ENCODE measurements at places on chromosomes 11 and 22.

DNA sequence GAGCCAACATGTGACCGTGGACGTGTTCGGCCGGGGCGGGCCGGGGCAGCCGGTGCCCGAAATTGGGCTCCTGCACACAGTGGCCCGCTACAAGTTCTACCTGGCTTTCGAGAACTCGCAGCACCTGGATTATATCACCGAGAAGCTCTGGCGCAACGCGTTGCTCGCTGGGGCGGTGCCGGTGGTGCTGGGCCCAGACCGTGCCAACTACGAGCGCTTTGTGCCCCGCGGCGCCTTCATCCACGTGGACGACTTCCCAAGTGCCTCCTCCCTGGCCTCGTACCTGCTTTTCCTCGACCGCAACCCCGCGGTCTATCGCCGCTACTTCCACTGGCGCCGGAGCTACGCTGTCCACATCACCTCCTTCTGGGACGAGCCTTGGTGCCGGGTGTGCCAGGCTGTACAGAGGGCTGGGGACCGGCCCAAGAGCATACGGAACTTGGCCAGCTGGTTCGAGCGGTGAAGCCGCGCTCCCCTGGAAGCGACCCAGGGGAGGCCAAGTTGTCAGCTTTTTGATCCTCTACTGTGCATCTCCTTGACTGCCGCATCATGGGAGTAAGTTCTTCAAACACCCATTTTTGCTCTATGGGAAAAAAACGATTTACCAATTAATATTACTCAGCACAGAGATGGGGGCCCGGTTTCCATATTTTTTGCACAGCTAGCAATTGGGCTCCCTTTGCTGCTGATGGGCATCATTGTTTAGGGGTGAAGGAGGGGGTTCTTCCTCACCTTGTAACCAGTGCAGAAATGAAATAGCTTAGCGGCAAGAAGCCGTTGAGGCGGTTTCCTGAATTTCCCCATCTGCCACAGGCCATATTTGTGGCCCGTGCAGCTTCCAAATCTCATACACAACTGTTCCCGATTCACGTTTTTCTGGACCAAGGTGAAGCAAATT, 1.8 kb downstream of the FUT4 start:
- peak; percentile 53 for DNase-seq

DNA sequence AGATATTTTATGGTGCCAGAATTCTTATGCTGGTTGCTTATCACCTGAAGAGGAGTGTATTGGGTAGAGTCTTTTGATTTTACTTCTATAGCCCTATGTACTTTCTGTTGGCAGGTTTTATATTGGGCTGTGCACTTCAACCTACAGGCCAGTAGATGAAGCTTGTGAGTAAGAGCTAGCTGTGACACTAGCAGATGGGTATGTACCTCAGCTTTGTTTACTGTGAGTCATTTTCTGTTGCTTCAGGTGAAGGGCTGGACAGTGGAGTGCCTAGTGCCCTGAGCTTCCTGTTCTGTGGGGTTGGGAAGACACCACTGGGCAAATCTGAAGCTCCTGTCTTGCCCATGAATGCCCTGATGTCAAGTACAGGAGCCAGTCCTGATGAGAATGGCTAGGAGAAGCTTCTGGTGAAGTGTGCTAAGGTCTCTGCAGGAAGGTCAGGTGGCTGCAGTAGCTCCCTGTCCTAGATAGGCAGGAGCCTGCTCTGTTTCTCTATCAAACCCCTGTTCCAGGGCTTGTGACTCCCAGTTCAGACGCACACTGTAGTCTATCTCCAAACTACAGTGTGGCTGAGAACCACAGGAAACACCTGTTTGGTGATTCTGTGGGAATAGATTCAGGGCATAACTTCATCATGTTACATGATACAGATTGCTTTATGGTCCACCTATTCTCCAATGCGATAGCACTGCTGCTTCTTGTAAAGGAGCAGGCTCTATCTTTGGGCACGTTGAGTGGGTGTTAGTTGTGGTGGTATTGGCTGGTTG, 755.7 kb downstream of the KCNA4 start:
- DNase-seq: no peak

DNA sequence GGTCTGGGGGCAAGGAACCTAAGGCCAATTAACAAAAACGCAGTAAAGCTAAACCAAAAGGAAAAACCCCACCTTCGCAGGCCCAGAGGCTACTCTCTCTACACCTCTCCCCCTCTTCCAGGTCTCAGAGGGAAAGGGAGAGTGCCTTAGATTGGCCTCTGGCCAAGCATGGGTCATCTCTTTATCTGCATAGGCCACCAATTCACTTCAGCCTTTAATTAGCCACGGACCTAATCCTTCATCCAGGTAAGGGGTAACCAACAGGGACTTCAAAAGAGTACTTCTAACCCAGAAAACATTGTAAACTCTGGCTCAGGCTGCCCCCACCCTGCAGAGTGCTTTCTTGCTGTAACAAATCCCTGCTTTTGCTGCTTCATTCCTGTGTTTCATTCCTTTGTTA, 9.4 kb downstream of the VSTM5 start:
- DNase-seq: no peak

- no peak for DNase-seq
Observed at GRCh38 chr22:35630387-35630793, 13.3 kb upstream of the MB start.

DNA sequence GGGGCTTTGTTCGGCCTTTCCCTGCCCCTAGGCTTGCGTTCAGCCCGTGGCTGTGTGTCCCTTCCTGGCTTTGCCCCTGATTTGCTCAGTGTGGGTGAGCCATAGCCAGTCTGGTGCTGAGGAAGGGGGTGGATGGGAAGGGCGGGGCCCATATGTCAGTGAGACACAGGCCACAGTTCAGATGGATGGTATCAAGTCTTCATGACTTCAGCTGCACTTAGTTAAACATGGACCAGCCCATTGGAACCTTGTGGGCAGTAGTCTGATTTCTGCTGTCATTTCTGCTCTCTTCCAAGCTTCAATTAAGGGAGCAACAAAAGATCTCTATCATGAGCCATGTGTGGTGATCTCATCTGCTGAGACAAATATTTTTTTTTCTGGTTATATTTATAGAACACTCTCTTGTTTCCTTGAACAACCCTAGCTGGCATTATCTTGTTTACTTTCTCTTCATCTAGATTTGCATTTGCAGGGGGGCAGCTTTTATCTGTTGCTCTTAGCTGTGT, 21.6 kb upstream of the PEX26 start:
- DNase-seq: no peak

DNA sequence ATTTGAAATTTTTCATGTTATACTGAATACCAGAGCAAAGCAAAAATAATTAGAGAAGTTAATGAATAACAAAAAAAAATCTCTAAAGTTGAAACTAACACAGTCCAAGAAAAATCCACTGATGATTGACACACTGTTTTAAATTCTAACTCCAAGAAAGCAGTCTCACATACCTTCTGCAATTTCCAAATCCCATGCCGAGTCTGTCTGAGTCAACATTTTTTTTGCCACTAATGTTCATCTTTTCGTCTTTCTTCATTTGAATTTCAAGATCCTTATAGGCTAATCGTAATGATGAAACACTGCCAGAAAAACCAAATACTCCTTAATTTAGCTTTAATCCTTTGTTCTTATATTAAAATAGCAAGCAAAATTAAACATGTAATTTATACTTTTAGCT, 39.5 kb downstream of the ARFGAP3 start:
- no peak for DNase-seq

GRCh38 chr11:45300715-45301114, 14.6 kb upstream of the SYT13 start:
- no peak for DNase-seq

GRCh38 chr11:117562136-117562535, 234.5 kb downstream of the CEP164 start:
- DNase-seq: no peak

GRCh38 chr22:37518509-37519267, 527 bp downstream of the CARD10 start:
- DNase-seq: no peak

GRCh38 chr11:120386774-120387371, 50.7 kb downstream of the ARHGEF12 start:
- no peak for DNase-seq

GRCh38 chr11:74388678-74389327, 9.4 kb downstream of the PGM2L1 start:
- peak; percentile 48 for DNase-seq

- DNase-seq: no peak
Observed at GRCh38 chr22:30228509-30229359, 17.8 kb downstream of the LIF start.

DNA sequence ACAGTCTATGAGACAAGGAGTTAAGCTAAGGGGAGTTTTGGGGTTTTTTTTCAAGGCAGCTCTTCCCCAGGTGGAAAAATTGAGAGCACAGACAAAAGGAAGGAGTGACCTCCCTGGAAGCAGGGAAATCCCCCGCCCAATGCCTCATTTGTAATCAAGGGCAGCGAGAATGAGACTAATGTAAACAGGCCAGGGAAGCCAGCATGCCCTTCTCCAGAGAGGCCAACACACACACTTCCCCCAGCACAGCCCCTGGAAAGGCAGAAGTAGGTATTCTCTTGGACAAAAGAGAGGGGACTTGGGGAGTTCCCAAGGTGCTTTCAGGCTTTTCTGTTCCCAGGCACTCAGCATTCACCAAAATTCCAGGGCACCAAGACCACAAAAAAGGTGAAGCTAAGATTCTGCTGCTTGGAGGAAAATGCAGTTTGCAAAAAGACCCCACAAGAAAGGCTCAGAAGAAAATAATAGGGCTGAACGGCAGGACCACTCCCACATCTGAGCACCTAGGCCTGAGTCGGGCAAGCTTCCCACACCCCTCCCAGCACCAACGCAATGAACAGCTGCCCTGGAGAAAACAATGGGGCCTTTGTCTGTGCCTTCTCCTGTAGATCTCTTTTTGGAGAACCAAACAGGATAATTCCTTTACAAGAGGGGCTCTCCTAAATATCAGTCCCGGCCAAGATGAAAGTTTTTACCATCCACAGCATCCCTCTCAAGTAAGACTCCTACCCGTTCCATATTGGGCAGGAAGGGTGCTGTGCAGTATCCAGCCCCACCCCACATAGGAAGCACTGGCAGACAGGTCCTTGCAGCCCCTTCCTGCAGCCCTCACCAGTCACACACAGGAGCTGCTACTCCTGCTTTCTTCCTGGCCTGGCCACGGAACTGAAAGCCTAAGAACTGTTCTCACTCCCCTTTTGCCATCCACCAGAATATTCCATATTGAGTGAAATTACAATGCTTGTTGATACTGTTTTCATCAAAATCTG, 70.7 kb upstream of the AKIP1 start:
- DNase-seq: no peak

DNA sequence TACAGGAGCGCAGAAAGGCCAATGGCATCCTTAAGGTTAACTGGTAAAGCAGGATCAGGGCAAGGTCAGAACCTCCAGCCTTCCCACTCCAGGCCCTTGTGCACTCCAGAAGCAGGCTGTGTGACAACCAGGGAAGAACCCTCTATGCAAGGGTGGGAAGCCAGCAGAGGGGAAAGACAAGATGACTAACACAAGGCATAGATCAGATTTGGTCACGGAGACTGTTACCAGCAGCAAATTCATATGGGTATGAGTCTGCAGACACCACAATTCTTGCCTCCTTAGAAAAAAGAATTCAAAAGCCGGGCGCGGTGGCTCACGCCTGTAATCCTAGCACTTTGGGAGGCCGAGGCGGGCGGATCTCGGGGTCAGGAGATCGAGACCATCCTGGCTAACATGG, 39.8 kb upstream of the MTNR1B start:
- DNase-seq: no peak

DNA sequence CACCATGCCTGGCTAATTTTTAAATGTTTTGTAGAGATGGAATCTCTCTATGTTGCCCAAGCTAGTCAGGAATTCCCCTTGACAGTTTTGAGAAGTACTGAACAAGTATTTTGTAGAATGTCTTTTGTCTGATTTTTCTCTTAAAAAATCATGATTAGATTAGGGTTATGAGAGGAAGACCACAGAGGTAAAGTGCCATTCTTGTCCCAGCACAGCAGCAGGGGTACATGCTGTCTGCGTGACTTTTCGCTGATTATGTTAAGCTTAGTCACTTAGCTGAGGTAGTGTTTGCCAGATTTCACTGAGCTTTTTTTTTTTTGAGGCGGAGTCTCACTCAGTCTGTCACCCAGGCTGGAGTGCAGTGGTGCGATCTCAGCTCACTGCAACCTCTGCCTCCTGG, 13.6 kb upstream of the NUP160 start:
- DNase-seq: no peak

DNA sequence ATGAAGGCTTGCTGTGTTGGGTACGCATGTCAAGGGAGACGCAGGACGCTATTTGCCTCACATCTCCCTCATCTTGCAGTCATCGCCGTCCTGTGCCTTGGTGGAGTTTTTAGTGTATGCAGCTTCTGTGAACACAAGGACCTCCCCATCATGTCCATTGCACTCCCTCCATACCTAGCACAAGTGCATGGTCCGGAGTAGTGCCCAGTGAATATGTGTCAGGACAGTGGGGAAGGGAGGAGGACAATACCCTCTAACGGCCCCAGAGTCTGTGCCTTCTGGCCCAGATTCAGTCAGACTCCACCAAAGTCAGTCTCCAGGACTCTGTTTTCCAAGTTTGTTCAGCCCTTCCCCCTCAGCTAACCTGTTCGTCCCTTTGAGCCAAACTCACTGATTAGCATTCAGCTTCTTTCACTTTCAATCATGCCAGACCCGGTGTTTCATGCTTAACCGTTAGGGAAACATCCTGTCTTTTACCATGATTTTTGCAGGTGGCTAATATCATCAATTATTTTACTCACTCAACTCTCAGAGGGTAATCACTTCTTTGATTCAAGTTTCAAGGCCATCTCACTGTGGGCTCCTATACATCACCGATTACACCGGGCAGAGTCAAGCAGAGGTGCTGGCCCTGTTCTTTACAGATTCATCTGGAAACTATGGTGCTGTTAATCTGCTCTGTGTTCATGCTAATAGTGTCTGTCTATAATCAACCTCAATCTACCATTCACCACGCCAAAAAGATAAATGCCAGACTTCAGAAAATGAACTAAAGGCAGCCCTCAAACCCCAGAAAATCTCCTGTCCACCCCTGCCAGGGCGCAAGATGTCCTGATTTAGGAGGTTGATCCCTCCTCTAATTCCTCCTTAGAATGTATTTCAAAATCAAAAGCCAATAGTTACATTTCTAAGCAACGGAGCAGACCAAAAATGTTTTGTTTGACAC, 156.5 kb downstream of the RRAS2 start:
- DNase-seq: no peak

DNA sequence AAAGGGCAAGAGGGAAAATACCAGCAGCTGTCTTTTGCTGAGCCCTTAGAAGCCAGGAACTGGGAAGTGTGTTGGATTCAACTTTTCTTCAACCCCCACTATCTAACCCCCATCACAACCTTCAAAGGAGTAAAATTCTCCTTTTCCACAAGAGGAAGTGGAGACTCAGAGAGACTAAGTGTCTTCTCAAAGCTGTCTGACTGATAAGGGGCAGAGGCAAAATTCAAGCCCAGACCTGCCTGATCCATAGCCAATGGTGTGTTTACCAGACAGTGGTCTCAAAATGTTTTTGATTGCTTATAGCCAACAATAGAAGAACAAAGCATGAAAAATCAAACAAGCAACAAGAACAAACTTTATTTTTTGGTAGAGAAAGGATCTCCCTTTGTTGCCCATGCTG, 707.0 kb downstream of the NTM start:
- DNase-seq: no peak

GRCh38 chr11:94800414-94800813, 32.3 kb downstream of the AMOTL1 start:
- peak; percentile 74 for DNase-seq

- no peak for DNase-seq
Observed at GRCh38 chr11:119148720-119149017, 183 bp upstream of the ABCG4 start.

- DNase-seq: no peak
Observed at GRCh38 chr11:120244476-120245365, 4.8 kb downstream of the POU2F3 start.

Measured in ovary (tissue), 10 donors.